NCI-H1105 (cell line): ENCODE measurements at places on chromosomes 1 and 21.

DNA sequence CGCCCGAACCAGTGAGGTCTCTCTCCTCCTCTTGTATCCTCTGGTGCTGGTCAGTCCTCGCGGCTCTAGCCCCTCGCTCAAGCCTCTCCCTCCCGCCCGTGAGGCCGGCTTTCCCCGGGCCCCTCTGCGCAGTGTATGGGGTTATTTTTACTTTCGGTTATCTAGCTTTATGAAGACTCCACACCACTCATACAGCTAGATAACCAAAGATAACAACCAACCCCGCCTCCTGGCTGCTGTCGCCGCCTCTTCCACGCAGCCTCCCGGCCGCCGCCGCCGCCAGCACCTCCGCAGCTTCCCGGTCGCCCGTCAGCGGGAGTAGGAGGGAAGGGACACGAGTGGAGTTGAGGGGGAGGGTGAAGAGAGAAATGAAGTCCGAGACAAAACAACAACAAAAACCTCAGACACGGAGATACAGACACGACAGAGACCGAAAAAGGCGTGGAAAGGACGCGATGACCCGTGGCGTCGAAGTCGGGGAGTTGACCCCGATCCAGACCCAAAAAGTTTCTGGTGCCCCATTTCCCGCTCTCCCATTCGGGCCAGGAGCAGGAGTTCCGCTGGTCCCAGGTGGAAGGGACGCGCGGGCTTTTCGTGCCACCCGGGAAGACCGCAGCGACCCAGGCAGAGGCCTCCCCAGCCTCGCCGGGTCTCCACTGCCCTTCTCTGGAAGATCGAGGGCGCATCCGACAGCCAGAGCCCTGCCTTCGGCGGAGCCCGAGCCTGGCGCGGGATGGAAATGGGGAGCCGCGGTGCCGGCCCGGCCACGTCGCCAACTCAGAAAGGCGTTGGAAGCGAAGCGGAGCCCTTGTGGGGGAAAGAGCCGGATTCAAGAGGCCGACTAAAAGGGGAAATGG is 51.4 kb downstream of the RHBG start:
- no peak for DNase-seq

GRCh38 chr21:17610911-17611310 is 1.8 kb downstream of the BTG3 start:
- DNase-seq: no peak

DNA sequence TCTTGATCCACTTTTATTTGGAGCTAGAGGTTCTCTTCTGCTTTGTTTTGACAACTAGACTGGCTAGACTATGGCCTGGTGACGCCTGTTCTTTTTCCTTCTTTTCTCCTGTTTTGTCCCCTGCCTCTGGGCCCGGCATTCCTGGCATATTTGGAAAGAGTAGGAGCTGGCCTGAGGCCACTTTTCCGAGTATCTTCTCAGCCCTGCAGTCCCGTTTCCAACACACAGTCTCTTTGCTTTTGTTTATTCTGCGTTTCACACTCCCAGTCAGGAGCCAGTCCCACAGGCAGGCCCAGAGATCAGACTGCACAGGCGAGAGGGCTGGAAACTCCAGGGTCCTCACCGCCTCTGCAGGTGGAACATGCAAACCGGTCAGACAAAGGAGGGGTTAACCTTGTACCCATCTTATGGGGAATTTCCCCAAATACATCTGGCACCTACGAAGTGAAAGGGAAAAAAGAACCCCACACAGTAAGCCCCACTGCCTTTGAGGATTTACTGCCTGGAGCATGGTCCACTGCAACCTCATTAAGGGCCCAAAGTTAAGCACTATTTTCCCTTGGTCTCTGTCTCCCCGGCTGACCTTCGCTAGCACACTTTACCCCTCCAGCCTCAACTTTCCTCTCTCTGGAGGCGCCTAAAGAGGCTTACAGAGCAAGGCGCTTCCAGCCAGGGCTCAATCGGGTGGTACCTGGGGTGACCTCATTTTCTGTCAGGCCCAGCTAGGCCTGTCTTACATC is 141.1 kb downstream of the TOMM20 start:
- no peak for DNase-seq

DNA sequence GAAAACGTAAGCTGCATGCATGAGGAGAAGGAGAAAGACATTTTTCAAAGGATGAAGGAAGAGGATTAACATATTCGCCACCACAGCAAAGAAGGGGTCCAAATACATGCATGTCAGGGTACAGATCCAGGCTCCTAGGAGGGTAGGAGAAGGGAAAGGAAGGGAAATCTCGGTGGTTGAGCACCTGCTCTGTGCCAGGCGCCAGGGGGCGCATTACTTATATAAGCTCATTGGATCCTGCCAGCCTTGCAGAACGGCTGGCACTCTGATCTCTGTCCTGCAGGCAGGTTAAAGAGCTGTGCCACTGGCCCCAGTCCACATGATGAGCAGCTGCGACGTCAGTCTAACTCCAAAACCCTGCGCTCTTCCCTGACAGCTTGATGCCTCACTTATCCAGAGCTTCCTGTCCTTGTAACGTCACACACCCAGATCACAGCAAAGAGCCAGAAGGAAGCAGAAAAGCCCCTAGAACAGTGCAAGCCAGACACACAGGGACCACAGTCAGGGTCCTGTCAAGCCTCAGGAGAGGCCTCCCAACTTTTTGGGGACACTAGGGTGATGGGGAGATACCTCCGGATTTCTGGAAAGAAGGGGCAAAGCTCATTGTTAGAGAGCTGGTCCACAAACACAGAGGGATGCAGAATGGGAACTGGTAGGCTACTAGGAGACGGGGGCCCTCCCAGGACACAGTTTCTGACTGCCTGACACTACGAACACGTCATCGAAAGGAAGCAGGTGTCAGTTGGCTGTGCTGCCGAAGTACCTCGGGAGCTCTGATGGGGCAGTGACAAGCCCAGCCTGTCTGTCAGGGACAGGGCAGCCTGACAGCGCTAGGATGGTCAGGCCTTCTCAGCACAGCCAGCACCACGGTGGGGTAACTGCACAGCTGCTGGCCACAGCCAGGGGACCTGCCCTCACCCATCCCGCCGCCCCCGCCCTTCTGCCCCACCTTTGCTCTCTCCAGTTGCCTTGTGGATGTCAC is 99.1 kb downstream of the BEND5 start:
- DNase-seq: peak; percentile 60

- peak; percentile 4 for DNase-seq
Observed at GRCh38 chr21:25186273-25186672, 421.0 kb downstream of the MRPL39 start.

DNA sequence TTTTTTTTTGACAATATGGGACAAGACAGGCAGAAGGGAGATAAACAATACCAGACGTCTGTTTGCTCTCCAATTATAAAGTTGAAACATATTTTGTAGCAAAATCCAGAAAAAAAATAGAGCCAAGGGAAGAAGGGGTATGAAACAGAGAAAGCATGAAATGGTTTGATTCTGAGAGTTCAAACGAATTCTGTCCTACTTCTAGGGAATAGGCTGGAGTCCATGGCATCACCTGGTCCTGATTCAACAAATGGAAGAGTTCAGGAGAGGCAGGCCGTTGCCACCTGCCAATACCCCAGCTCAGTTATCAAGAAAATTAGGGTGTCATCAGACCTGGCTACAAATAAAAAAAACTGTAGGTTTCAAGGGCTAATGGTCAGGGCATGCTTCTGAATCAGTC is 71.8 kb downstream of the CLSTN1 start:
- no peak for DNase-seq

DNA sequence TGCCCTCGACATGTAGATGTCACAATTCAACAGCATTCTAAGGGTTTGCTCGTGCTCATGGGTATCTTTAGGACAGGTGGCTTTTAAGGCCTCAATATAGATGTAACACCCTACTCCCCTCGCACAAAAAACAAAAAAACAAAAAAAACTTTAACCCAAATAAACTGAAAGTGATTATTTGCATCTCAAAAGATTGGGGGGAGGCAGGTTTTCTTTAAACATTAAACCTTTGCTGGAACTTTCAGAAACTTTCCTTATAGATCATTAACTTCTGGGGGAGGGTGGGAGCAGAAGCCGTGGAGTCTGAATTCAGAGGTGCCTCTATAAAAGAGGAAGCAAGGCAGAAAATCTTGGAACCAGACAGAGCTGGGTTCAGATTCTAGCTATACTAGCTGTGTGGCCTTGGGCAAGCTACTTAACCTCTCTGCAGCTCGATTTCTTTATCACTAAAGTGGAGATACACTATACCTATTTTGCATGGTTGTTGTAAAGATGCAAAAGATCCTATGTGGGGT is 3.2 kb upstream of the KIAA1614 start:
- no peak for DNase-seq

- DNase-seq: no peak
Observed at GRCh38 chr1:3483801-3484444, 29.5 kb downstream of the ARHGEF16 start.

- DNase-seq: no peak
Observed at GRCh38 chr1:93033785-93034184, 45.3 kb upstream of the MTF2 start.

GRCh38 chr1:112262316-112262715 is 133.7 kb upstream of the CTTNBP2NL start:
- DNase-seq: no peak

DNA sequence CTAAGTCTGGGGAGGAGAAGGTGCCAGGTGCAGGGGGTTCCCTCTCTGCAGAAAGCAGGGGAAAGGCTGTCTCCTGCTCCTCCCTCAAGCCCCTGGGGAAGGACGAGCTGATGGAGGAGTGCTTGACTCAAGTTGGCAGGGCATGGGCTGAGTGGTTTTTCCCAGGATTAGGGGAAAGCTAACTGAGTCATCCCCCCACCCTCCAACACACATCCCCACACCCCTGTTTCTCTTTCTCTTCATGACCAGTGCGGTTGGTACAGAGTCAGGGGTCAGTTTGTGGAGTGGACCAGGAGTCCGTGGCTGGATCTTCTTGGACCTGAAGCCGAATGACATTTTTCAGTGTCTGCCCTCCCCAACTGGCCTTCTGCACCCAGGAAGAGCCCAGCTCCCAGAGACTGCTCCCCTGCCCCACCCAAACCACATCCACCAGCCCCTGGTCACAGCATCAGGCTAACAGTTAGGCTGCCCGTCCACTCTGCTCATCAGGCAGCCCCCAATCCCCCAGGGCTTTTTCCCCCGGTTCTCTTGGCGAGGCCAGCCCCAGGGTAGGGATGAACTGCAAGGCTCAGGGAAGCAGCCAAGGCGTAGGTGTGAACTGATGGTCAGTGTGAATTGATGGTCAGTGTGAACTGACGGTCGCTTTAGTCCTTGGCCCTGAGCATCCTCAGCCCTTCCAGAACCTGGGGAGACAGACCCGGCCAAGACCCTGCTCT is 81.0 kb downstream of the PAX7 start:
- no peak for DNase-seq

DNA sequence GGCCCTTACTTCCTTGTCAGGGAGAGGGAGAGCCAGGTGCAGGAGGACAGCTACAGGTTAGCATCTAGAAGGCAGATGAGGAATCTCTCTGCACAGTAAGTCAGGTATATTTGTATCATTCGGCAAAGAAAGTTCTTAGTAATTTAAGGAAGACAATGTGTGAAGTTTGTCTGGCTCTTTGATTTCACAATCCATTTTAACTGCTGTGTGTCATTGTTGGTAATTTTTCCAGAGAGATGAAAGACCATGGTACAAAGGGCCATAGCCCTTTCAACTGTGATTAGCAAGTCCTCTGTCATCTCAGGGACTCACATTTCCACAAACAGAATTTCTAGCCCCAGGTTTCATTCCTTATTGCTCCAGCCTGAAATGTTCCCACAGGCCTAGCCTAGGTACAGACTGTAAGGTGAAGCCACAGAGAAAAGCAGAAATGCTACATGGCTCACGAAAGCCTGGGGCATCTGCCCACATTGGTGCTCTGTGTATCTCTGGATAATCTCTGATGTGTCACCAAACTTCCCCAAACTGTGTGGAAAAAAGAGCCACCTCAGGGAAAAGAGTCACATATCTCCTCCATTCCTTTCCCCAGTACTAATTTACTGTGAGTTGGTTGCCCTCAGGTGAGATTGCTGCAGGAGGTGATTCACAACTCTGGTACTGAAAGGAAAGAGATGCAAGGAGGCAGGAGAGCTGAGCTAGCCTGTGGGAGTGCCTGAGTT is 70.6 kb downstream of the SYT6 start:
- no peak for DNase-seq

DNA sequence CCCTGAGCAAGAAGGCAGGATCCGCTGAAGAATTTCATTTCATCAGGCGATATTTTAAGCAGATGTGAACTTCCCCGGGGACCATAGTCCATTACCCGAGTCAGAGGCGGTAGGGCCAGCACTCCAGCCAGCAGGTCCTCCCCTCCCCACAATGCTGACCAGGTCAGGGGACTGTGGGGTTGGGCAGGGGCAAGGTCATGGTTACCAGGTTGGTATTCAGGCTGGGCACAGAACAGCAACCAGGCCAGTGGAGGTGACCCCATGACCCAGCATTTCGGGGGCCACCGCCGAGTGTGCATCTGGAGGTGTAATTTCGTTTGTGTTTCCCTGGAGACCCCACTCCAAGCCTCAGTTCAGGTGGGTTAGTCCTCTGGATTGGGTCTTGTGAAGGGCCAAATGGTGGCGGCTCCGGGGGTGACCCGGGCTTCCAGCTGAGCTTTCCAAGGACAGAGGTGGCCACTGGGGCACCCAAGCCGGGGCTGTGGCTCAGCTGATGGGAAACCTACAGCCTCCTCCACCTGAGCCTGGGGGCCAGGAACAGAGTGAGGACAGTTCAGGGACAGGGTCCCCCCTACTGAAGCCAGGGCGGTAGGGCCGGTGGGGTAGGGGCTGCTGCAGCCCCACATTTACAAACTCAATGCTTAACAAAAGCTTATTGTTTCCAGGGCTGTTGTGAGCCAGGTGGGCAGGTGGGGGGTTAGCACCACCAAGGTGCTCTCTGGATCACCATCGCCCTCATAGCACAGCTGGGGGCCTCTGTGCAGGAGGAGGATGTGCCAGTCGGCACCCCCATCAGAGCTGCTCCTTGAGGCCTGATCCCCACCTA is 2.8 kb downstream of the PRDM16 start:
- no peak for DNase-seq

DNA sequence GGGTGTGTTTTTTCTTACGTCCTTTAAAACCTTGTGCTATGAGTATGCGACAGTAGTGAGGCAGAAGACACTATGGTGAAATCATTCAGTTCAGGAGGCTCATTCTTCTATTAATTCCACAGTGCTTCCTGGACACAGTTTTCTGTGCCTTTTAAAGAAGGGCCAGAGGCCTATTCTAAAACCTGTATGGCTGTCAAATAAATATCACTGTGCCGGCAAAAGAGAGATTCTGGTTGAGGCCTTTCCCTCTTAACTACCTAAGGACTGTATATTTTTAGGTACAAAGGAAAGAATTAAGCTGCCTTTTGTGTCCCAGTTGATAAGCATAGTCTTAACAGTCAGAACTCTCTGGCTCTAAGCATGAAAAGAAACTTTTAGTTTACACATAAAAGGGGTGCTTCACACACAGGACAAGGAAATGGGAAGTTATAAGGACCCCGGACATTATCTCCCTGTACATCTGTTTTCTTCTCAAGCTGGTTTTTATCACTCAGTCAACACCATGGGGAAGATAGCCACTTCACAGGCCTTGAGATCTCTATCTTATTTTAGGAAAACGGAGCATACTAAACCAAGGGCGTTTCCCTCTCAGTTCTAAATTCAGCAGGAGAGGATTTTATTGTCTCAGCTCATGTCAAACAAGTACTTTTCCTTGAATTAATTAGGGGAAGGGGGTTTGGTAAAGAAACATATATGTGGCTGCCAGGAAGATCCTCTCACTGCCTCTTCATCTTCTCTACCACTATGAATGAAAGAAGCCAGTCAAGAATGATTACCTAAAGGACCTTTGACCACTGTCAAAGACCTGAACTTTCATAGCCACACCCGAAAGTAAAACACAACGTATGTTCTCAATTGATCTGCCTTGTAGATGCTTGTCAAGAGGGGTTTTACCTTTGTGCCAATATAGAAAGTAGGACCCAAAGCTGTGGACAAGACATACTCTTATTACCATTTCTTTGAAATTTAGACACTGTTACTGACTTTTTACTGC is 71.4 kb upstream of the HSPA13 start:
- DNase-seq: no peak
